ENCODE measurements at places on chromosomes 12 and 14.

- DNase-seq = no peak
Observed at GRCh38 chr12:123099560-123100192, 51.2 kb downstream of the PITPNM2 start.

DNA sequence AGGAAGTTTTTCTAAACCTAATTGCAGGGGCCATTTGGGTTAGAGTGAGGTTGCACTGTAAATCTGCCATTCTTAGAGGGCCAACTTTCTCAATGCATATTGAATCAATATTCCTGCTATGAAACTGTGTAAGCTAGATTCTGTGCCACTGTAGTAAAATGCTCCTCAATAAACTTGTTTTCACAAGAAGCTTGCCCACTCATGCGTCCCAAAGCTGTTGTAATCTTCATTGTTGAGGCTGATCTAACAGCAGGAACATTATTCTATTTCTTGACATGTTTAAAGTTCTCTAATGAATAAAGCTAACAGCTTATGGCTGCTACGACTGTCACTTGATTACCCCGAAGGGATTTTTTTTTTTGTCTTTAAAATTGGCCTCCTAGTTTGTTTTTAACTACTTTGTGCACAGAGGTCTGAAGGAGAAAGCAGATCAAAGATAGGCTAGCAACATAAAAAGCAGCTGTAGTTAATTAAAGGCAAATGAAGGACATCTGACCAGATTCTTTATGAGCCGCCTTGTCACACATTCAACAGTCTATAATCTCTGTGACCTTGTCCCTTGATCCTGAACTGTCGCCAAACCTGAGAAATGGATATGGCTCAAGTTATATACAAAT lies 243.7 kb downstream of the PAX9 start:
- DNase-seq = no peak

GRCh38 chr12:44078273-44078672 lies 242.4 kb downstream of the TMEM117 start:
- DNase-seq = no peak

- DNase-seq = no peak
Observed at GRCh38 chr12:7650091-7650490, 15.6 kb downstream of the APOBEC1 start.

GRCh38 chr12:115351514-115352077 lies 667.6 kb upstream of the TBX3 start:
- no peak for DNase-seq

DNA sequence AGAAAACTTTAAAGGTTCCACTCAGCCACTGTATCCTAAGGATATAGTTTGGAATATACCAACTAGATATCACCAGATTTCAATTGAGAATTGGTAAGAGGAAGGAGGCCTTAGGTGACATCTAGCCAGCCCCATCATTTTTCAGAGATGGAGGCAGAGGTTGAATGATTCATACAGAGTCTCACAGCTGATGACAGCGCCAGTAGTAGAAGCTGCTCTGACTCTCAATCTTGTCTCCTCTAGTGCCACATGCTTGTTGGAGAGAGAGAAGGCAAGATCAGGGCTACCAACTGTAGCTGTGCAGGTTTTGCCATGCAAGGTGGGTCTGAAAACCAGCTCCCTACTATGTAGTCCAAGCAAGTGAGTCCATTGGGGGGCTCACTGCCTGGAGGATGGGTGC lies 6.1 kb downstream of the FRMD6 start:
- DNase-seq = no peak

DNA sequence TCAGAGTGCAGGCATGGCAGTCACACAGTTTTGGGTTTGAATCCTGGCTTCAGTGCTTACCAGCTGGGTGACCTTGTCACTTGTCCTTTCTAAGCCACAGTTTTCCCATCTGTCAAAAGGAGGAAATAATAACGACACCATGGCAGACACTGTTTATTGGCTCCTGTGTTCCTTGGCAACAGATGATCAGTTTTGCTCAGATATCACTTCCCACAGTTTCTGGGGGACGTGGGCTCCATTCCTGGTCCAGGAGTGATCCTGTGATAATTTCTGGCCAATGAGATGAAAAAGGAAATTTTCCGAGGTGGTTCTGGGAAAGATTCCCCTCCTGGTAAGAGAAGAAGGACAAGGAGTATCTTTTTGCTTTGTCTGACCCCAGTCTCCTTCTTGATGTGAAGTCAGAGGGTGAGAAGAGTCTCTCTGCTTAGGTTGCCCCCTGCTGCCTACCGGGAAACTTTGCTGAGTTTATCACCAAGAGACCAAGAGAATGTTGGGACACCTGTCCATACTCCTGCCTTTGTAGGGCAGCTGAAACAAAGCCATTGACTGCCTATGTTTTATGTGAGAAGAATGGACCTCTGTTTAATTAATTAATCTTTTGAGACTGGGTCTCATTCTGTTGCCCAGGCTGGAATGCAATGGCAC lies 178.9 kb upstream of the NRXN3 start:
- peak; percentile 32 for DNase-seq

DNA sequence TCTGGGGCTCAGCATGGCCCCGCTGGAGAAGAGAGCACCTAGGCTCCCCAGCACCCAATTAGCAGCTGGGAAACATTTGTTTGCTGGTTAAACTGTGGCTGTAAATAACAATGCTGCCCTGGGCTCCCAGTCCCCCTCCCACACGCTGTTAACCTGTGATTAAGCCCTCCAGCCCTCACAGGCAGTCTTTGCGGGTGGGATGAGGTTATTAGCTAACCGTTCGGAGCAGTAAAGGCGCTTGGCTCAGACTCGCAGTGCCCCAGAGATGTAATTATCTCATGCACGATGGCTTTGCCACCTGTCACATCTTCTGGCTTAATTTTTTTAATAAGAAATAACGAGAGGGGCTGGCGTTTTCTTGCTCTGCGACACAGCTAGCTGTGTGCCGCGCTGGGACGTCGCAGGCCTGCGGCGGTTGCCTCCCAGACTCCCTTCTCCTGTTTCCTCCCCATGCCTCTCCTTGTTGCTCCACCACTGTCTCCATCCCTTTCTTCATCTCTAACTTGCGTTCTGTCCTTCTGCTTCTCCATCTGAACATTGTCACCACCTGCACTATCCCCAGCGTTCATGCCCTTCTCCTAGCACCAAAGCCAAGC lies 239.2 kb upstream of the FKBP4 start:
- DNase-seq = no peak

DNA sequence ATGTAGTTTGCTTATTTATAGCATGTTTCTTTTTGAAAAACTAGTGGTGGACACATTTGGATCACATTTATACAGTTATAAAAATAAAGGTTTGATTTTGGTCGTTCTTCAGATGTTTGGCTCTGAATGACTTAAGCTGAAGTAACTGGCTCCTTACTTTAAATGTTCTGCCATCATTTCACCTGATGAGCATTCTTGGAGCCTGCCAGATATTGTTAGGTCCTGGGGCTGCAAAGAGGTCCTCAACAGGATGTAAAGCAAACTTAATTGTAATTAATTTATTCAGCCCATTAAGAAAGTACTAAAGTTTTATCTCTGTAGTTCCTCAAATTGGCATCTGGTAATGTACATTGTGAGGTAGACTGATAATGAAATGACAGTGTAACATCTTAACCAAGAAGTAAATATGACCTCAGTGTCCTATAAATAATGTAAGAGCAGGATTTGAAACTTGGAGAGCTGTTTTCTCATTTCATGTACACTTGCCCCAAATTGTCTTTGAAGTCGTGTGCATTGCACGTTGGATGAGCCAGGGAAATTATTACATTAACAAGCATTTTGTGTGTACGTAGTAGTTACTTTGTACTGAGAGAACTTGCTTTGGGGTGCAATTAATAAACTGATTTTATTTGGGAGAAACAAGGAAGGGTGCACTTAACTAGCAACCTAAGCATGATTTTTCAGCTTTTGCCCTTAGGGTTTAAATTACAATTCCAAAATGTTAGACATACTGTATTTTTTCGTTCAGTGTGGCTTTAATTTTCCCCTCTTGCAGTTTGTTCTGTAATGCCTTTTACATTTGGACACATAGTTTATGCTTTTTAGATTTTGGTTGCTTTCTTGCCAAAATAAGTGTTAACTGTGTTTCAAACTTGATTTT lies 7.5 kb downstream of the EIF5 start:
- no peak for DNase-seq

- DNase-seq = peak; percentile 28
Observed at GRCh38 chr12:15858353-15858752, 23.8 kb upstream of the STRAP start.

DNA sequence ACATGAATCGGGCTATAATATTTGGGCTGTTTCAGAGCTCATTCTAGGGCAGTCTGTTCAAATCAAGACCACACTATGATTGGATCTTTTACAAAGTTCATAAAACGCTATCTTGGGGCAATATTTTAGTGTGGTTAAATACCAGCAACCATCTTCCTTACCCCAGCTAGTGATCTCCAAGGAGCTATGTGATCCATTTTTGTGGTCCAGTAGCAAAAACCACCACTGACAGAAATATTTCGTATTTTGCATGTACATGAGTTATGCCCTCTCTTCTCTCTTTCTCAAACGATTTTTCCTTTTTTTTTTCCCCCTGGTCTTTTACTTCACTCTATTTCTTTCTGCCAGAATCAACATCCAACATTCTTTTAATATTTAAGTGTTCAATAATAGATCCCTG lies 280.6 kb upstream of the KITLG start:
- no peak for DNase-seq

DNA sequence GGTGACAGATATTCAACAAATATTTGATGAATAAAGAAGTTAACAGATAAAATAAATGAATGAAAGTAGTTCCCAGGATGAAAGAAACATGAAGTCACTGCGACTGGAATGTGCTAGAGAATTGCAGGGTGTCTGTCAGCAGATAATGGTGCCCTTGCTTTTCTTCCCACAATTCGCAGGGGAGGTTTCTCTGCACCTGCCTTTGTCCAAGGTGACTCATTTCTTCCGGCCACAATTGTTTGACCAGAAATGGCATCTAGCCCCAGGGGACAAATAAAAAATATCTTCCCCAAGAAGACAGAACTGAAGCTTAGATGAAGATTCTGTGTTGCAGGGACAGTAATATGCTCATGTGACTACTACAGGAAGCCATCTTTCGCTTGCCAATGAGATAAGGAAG lies 316.1 kb upstream of the TBX3 start:
- DNase-seq = no peak

GRCh38 chr14:106518054-106518943 lies 991.9 kb downstream of the TMEM121 start:
- no peak for DNase-seq

DNA sequence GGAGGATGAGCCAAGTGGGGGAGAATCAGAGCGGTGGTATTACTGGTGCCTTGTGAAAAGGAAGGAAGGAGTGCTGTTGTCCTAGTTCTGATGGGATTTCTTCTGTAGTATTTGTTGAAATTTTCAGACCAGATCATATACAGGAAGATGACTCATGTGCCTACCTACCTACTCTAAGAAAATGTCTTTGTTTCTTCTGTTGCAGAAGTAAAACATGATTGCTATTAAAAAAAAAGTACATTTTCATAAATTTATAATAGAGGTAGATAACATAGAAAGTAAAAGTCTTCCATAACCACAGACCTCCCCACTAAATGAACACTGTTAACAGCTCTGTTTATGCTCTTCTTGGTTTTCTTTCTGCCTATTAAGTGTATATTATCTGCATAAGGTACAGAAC lies 26.9 kb downstream of the SAMD4A start:
- no peak for DNase-seq

- DNase-seq = no peak
Observed at GRCh38 chr14:80269353-80269925, 58.1 kb upstream of the DIO2 start.

- DNase-seq = no peak
Observed at GRCh38 chr12:1805441-1806081, 14.8 kb upstream of the LRTM2 start.

GRCh38 chr14:64966976-64967375 lies 5.2 kb downstream of the RAB15 start:
- DNase-seq = no peak

GRCh38 chr14:105646175-105646574 lies 119.8 kb downstream of the TMEM121 start:
- no peak for DNase-seq

- peak; percentile 52 for DNase-seq
Observed at GRCh38 chr14:96037891-96038557, 1.1 kb upstream of the C14orf132 start.

GRCh38 chr14:101225157-101226152 lies 321.9 kb upstream of the RTL1 start:
- no peak for DNase-seq

DNA sequence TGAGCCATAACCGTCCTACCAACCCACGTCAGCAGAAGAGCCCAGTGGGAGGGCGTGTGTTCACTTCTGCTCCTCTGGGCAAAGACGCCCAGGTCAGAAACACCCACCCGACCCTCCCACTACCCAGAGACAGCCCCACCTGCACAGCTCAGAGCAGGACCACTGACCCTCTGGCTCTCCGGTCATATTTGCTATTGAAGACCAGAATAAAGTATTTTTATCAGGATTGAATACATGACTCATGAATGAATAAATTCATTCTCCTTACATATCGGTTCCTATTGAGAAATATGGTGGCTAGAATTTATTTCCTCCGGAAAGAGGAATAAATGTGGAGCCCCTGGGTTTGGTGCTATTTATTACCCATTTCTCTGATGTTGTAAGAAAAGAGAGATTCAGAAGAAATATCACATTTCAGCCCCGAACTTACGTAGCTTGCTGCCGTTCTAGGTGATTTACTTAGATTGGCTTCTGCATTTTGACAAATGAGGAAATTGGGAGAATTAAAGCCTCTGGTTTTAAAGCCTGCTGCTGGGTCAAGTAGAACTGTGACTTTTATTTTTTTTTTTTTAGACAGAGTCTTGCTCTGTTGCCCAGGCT lies 36.4 kb upstream of the P2RX7 start:
- no peak for DNase-seq

DNA sequence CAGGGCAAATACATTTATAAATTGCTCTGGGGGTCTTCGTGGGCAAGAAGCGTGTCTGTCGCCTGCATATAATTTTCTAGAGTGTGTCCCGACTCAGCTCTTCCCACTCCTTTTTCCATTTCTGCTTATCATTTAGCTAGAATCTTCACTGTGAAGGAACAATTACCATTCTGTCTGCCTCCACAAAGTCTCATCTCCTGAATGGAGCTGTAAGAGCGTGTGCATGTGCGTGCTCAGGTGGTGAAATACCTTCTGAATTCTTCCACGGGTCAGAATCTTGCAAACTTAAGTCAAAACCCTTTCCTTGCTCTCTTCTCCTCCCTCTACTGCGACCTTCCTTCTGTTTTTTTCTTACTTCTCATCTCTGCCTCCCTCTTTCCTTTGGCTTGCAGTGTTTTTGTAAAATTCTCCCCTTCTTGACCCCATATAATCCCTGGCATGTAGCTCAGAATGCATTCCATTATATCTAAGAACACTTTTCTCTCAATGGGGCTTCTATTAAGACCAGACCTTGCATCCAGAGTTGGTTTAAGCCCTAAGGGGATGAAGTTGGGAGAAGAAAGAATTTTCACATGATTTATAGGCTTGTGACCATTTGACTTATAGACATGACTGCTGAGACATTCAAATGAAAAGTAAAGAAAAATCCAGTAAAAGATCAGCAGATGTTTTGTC lies 25.0 kb upstream of the GSG1 start:
- DNase-seq = no peak
